Fibroblast of skin of right quadriceps (primary cell): ENCODE measurements at places on chromosomes 3 and 15.

DNA sequence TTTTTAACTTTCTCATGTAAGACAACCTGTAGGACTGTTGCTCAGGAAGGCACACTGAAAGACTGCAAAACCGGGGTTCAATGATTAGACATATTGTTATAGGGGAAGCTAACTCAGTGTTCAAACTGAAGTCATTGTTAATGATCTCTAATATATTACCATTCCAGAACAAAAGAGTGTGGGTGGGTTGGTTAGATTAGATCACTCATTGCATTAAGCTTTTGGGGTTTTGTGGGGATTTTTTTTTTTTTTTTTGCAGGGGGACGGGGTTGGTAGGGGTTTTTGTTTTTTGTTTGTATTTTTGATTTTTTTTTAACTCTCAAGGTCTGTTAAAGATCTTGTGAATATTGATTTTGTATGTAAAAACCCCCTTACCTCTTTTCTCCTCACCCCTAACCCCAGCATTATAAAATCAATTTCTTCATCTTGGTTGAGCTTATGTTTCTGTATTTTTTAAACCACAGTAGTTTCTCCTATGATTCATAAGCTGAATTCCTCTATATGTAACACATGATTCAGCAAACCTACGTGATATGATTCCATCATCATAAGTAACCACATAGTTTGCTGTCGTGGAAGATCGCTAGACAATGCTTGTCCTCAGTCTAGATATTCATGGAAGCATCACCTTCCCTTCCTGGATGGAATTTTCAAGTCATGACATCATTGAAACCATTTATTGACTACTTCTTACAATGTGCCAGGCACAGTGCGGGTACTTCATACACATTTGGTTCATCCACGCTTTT, 544.1 kb upstream of the MDFIC2 start:
- DNase-seq = peak; percentile 95

DNA sequence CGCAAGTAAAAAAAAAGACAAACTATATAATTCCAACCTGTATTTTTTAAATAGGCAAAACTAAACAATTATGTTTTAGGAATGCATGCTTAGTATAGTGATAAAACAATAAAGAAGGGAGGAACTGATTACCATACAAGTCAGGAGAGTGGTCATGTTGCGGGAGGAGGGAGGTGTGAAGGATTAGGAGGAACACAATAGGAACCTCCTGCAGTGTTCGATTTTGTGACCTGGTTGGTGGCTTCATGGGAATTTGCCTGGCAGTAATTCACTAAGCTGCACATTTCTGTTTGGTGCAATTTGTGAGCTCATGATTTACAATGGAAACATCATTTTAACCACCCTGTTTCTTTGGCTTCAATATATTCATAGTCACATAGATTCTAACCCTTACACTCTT, 78.3 kb downstream of the TPRA1 start:
- no peak for DNase-seq

GRCh38 chr3:43964640-43965039, 273.9 kb downstream of the ABHD5 start:
- DNase-seq = no peak

GRCh38 chr15:69524296-69524695, 71.7 kb downstream of the RPLP1 start:
- no peak for DNase-seq

DNA sequence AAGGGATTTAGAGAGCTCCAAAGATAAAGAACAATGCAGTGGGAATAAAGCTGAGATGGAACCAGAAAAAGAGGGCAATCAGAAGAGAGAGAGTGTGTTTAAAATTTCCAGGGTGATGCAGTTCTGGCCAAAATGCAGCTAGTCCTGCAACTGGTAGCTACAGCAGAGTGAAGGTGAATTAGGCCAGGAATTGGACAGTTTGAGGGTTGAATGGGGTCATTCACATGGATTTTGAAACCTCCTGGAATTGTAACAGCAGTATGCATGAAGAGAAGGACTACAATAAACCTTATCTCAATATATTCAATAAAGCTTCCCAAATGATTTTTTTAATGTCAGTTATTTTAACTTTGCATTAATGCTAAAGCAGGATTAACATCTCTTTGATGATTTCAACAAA, 85.2 kb downstream of the CBLB start:
- no peak for DNase-seq

DNA sequence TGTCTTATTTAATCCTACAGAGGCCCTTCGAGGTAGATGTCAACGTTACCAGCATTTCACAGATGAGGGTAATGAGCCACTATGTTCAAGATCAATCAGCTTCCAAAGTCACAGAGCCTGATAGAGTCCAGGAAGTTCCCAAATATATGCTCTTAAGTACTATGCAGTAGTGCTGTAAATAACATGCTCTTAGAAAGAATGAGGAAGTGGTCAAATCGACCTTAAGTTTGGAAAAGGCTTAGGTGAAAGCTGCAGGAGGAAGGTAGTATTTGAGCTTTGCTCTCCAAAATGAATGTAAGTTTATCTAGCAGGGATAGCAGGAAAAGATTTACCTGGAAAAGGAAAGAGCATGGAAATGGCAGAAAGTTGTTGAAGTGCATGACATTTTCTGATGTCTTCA, 234.0 kb downstream of the RBMS3 start:
- DNase-seq = no peak
